Stimulated activated CD8-positive, alpha-beta memory T cell treated with anti-CD3 and anti-CD28 coated beads, Interleukin-4, amount 100 ng/mL, for 24 hours (primary cell): ENCODE measurements at places on chromosomes 16 and 17.

- no peak for DNase-seq
Observed at GRCh38 chr17:15124264-15124595, 140.9 kb downstream of the PMP22 start.

DNA sequence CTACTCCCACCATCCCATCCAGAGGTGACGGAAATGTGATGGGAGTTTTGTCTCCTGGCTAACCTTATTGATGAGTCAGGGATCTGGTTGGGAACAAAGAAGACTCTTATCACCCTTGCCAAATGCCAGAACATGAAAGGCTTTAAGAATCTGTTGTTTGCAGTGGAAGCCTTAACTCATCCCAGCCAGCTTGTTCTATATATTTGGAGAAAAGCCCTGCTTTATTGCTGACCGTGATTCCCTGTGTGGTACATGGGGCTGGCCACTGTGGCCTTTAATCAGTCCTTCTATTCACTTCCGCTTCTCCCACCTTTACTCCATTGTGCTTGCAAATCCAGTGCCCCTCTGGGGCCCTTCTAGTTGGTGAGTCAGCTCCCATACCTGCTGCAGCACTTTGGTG is 156.6 kb downstream of the PHKB start:
- no peak for DNase-seq

- peak; percentile 37 for DNase-seq
Observed at GRCh38 chr17:50213026-50214022, 11.9 kb upstream of the COL1A1 start.

DNA sequence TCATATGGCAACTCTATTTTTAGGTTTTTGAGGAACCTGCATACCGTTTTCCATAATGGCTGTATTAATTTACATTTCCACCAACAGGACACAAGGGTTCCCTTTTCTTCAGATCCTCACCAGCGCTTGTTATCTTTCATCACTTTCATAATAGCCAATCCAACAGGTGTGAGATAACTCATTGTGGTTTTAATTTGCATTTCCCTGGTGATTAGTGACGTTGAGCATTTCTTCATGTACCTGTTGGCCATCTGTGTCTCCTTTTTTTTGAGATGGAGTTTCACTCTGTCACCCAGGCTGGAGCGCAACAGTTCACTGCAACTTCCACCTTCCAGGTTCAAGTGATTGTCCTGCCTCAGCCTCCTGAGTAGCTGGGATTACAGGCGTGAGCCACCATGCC is 36.2 kb upstream of the ABCC3 start:
- DNase-seq = no peak

- no peak for DNase-seq
Observed at GRCh38 chr16:63720848-63721247, 1401.0 kb downstream of the CDH11 start.

GRCh38 chr16:53112015-53112414 is 57.2 kb downstream of the CHD9 start:
- no peak for DNase-seq

GRCh38 chr17:71251276-71251675 is 869.5 kb upstream of the SOX9 start:
- no peak for DNase-seq

DNA sequence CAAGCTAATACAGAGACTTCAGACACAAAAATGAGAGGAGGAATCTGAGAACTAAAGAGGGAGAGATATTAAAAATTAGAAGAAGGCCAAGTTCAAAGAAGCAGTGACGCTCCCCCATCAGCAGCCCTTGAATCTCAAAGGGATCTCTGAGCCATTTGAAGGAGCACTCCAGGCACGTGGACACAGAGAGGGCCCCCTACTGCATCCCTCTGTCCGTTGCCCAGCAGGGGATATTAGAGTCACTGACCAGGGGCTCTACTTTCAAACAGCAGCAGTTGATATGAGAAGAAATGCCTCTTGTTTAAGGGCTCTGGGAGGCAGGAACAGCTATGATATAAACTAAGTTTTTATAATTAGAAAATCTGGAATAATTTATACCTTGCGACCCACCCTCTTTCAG is 479.0 kb upstream of the SALL1 start:
- no peak for DNase-seq

DNA sequence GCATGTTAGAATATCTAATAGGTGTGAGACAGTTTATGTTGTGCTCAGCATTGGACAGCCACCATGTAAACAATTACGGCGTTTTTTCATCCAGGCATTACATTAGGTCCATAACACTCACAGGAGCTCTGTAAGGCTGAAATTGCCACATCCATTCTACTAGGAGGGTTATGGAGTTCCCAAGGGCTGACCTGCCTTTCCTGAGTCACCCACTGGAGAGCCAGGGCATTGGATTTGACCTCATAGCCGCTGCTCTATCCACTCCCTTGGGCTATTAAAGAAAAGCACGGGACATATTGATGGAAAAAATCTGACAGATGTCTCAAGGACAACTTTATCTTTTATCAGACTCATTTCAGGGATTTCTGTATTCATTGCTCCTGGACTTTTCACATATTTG is 306.3 kb upstream of the HSBP1 start:
- no peak for DNase-seq

DNA sequence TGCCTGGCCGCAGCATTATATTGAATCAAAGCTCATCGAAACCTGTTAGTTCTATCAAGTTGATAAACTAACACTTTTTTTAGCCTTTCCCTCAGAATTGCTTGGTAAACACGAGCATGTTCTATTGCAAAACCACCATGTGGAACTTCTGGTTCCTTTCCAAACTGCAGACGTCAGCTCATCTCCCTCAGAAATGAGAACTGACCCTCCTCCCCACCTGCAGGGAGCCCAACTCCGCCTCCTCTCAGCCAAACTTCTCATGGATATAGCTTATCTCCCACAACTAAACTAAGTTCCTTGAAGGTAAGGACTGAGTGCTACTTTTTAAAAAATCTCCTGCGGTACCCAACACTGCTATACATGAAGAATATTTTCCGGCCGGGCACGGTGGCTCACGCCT is 6.7 kb downstream of the SHMT1 start:
- no peak for DNase-seq
